ENCODE measurements at places on chromosomes 6 and 20.

DNA sequence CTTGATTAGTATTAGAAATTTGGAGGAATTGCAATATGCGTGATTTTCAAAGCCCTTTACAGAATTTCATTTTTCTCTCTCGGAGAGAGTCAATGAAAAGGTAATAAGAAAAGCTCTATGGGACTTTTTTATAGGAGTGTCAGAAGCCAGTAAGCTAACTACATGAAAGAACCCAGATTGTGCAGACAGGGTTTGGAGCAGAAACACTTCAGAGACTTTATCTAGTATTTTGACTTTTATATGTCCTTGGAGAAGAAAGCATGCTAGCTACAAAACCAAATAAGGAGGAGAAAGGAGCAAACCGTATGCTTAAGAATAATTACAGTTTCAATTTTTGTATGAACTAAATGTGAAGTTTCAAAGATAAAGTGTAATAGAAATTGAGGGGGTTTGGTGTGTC lies 141.7 kb downstream of the C6orf58 start:
- DNase-seq = no peak

DNA sequence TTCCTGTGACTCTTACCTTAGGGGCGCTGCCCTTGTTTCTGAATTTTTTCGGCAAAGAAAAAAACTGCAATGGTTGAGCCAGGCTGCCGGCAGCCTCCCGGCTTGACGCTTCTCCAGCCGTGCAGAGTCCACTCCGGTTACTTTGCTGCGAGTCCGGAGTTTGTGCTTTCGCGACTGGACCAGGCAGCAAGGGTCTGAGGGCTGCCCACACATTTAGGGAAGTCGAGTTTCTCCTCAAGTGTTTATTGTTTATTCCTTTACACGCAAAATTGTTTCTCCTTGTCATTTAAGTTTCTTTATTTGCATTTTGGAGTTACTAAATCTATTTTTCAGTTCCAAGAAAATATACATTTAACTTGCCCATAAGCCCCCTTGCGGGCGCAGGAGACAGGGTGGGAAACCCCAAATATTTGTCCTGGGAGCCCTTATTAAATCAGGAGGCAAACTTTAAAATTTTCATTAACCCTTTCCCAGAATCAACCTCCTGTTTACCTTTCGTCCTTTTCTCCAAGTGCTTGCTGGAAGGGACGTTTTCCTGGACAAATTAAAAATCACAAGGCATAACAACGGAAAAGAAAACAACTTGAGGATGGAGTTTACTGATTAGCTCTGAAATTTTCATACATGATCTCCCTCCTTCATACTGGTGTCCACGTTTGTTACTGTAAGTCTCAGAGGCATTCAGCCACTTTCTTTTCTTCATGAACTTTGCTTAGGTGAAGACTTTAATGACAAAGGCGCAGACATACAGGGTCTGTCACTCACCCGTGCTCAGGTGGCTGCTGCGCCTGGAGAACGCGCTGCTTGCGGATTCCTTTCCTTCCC lies 1.7 kb upstream of the PDE10A start:
- DNase-seq = no peak

GRCh38 chr6:66605971-66606370 lies 898.9 kb upstream of the EYS start:
- DNase-seq = peak; percentile 49

DNA sequence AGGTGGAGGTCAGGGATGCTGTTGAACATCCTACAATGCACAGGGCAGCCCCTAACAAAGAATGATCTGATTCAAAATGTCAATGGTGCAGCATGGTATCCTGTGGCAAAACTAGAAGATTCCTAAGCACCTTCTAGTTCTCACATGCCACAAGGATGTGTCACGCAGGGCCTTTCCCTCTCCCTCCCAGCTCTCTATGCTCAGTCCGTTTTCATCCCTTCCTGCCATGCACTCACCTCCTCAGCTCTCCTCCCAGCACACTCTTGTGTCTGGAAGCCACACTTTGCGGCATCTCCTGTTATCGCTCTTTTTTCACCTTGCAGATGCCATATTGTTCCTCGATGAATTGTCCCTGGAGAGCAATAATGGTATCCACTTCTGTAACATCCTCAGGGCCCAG lies 263.4 kb downstream of the CDC5L start:
- DNase-seq = no peak

DNA sequence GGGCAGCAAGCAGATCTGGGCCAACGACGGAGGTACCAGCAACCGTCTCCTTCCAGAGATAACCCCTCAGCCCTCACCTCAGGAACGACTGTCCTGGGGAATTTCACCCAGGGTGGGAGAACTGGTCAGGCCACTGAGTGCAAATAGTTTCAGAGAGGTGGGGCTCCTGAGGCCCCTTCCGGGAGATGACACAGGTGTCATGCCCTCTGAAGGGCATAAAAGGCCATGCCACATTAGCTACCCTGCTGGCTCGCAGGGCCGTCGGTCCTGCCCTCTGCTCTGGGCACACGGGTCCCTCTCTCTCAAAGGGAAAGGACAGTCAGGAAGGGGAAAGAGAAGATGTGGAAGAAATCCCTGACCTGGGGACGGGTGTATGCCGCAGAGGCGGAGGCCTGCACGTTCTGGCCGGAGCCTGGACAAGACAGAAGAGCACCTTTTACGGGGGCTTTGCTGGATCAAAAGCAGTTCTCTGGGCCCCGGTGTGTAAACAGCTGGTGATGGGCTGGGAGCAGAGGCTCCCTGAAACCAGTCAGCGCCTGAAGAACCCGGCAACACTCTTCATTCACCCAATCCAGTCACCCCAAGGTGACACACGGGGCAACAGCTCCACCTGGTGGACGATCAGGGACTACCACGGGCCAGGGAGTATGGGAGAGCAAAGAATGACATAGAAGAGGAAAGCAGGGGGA lies 6.4 kb upstream of the TAF8 start:
- DNase-seq = peak; percentile 86

DNA sequence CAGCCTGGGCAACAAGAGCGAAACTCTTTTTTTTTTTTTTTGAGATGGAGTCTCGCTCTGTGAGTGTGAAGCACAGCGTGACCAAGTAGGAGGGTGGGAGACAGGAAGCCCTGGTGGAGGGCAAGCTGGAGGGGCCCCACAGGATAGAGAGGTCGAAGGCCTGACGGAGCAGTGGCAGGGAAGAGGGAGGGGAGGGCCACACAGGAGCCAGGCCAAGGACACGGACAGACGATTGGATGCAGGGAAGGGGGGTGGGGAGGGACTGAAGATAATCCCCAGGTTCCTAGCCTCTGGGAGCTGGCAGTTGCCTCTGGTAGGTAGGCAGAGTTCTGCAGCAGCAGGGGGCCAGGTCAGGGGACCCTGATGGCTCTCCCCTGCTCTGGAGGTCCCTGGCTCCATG lies 10.8 kb upstream of the GUCA1A start:
- no peak for DNase-seq

DNA sequence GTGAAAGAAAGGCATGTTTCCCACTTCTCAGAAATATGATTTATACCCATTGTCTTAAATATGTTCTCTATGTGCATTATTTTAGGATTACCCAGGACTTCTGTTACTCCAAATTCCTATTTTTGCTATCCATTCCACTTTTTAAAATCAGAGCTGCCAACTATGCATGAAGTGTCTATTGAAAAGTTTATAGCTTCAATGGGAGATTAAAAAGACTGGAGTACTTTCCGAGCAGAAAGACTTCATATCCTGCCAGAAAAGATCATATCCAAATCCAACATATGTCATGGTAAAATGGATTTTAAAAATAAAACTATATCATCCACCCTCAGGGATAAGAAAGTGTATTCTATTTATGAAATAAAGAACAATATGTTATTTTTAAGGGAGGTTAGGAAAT lies 212.7 kb downstream of the COL12A1 start:
- DNase-seq = no peak

- peak; percentile 54 for DNase-seq
Observed at GRCh38 chr6:100134703-100135102, 140.7 kb upstream of the MCHR2 start.

GRCh38 chr6:123118811-123119210 lies 122.8 kb downstream of the CLVS2 start:
- no peak for DNase-seq

DNA sequence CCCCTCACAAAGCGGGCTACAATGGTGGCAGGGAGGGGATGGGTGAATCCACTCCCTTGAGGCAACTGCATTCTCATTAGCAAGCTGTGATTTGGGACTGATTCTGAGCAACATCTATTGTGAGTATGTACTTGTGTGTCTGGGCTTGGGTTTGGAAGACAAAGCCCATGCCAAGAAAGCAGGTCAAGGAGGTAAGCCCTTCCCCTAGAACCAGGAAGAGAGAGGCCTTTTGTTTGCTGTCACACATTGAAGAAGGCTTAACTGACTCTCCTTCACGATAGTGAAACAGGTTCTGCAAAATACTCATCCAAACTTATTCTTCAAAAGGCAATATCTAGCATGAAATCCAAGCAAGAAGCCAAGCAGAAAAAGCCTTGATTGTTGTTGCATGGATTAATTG lies 403.1 kb upstream of the ID4 start:
- no peak for DNase-seq
